DMS 273 treated with DMSO at 0.1 percent for 48 hours (cell line): ENCODE measurements at places on chromosomes 4 and X.

DNA sequence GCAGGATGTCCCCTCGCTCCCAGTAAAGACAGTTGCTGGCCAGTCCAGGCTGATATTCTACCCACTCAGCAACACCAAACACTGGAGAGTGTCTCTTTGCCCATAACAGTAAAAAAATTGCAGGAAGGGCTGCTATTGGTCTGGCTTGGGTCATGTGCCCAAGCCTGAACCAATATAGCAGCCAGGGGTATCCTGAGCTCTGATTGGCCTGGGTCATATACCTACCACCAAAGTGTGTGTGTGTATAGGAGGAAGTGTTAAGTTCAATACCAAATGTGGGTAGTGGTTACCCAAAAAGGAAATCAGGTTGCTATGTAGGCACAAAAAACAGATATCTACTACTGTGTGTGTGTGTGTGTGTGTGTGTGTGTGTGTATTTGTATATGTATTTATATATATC is 373.2 kb downstream of the BCOR start:
- DNase-seq: no peak

DNA sequence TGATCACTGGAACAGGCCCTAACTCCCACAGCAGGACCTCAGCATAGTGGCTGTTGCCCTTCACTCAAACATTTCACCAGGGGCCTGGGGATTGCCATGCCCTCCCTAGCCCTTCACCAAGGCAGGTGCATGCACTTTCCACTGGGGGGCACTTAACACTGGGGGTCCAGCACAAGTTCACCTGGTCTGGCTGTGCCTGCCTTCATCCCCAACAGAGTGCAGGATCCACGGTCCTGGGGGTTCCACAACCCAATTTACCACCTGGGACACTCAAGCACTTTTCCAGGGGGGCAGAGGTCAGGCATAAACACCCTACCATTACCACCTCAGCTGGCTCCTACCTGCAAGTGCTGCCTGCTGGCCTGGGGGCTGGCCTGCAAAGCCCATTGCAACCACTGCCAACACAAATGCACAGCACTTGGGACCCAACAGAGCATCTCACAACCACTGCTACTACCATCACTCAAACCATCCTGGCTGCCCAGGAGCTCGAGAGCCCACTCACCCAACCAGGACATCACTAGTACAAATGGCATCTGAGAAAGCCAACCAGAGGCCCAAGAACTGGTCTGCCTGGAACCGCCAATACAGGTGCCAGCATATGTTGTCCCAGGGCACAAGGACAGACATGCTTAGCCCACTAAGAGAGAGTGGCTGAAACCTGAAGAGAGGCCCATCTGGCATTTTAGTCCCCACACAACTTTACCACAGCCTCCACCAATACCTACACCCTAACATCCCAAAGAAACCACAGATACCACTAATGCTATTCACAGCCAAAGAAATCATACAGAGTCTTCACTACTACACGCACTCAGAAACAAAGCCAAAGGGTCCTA is 43.1 kb downstream of the NAT8L start:
- no peak for DNase-seq

DNA sequence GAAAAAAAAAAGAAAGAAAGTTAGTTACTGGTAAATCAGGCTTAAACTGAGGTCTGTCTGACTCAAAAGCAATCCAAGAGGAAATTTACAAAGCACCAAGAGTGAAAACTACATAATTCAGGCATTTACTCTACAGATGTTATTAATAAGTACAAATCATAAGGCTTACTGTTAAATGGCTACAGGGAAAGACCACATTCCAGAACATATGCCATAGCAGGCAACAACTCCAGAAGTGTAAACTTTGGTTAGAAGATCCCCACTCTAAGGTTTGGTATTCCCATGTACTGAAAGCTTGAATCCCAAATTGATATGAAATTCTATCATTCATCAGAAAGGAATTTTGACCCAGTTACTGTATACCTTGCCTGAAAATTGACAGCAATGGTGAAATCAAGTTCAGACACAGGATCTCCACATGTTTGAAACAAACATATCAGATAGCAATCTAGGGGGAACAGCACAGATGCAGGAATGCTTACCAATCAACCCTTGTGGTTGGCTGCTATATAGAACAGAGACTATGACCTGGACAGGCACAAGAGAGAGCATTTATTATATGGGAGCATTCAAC is 6.6 kb downstream of the USP26 start:
- no peak for DNase-seq

DNA sequence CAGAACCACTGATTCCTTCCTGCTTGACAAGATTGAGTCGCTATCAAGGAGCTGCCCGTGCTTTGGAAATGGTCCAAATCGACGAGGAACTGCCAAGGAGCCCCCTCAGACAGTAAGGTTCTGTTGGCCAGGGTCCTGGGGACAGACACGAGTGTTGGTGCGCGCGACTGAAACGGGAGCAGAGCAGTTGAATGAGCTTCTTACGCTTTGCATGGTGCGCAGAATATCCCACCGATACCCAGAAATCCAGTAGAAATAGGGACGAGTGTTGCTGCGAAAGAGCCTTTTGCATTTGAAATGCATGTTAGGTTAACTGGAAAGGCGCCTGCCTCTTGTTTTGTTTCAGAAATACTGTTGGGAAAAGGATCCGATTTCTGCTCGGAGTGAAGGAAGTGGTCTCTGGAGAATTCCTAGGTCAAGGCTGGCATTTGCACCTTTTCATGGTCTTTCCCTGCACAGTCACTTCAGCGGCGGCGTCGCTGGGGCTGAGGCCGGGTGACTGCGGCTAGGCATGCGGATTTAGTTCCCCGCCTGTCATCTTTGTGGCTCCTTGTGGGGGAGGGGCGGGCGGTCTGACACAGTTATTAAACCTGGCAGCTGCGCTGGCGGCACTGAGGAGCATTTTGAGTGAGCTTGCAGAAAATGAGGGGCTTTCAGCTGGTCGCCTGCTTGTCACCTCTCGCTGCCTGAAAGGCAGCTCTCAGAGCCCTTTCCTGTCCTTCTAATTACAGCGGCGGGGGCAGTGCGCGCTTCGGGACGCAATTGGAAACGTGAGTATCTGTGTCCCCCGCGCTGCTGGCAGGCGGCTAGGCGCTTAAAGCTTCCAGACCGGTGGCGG is 51.5 kb upstream of the TRIM2 start:
- peak; percentile 30 for DNase-seq

- DNase-seq: no peak
Measured at GRCh38 chrX:130120321-130120731, 10.0 kb upstream of the ELF4 start.

- DNase-seq: no peak
Measured at GRCh38 chr4:123554801-123555232, 158.2 kb downstream of the SPRY1 start.

- DNase-seq: no peak
Measured at GRCh38 chrX:10630320-10630719, 9.9 kb upstream of the MID1 start.

- DNase-seq: no peak
Measured at GRCh38 chrX:37883196-37883595, 35.8 kb upstream of the DYNLT3 start.

DNA sequence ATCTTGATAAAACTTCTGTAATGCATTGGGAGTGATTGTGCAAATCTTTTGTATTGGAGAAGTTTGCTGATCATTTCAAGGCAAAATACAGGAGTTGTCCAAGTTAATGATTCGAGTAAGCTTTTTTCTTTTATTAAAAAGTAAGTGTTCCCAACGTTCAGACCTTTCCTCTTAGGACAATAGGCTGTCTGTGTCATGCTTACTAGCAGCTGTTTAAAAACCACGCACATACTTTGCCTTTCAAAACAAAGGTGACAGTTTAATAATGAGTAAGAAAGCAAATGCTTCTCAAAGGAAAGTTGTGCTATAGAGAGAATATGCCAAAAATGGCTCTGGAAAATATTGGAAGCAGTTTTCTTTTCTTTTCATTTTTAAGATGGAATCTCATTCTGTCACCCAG is 11.2 kb downstream of the TRAPPC11 start:
- DNase-seq: no peak

GRCh38 chr4:182174979-182175378 is 68.2 kb upstream of the TENM3 start:
- DNase-seq: no peak

- no peak for DNase-seq
Measured at GRCh38 chrX:42536286-42536685, 241.7 kb downstream of the PPP1R2C start.

- DNase-seq: no peak
Measured at GRCh38 chr4:107083-107443, 17.2 kb upstream of the ZNF718 start.

GRCh38 chrX:72276478-72276953 is 532 bp downstream of the RPS4X start:
- no peak for DNase-seq

DNA sequence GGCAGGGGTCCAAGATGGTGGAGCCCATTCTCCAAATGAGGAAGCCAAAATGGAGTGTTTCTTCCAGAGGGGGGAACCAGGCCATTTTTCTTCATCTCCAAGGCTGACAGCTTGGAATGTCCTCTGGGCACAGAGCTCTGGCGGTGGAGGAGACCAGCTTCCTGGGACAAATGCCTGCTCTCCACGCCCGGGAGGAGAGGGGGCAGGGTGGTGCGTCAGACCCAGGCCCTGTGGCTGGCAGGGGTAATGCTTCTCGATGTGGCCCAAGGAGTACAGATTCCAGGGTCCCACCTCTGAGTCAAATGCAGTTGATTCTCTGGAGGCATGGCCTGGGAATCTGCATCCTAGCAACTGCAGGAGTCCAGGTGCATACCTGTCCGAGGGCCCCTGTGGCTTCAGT is 44.6 kb upstream of the ADRA2C start:
- DNase-seq: no peak

DNA sequence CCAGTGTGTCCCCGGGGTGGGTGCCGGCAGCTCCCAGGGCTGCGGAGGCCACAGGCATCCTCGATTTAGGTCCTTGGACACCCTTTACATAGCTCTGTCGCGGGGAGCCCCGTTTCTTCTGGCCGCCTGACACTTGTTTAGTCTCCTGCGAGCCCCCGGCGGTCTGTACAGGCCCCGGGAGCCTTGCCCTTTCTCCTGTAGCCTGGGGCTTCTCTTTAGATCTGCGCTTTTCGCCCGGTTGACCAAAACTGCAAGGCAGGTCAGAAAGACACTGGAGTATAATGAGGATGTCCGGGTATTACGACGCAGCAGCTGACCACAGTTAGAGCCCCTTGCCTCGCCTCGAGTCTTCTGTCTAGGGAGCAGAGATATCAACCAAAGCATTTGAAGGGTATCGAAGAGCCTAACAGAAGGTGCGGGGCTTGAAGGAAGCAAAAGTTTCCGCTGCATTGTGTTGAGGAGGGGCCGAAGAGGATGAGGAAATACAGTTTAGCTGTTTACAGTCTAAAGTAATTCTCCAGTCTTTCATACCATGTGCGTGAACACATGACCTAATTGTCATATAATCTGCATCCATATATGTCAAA is 479 bp downstream of the BRCC3 start:
- no peak for DNase-seq

- DNase-seq: peak; percentile 29
Measured at GRCh38 chr4:129326571-129327460, 230.9 kb downstream of the C4orf33 start.

DNA sequence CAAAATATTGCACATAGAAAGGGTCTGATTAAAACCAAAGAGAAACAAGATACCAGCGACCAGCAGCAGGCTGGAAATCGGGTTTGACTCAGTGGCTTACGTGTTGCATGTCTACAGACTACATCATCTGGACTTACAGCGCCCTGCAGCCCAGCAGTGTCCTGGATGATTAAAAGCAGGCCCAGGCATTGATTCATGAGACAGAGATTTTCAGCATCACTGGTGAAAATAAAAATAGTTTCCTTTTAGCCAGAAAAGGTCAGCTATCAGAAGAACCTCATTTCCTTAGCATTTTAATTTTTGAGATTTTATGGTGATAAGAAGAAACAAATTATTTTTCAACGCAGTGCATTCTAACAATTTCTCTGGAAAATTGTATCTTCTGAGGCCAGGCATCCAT is 190.6 kb downstream of the PTTG2 start:
- DNase-seq: no peak

DNA sequence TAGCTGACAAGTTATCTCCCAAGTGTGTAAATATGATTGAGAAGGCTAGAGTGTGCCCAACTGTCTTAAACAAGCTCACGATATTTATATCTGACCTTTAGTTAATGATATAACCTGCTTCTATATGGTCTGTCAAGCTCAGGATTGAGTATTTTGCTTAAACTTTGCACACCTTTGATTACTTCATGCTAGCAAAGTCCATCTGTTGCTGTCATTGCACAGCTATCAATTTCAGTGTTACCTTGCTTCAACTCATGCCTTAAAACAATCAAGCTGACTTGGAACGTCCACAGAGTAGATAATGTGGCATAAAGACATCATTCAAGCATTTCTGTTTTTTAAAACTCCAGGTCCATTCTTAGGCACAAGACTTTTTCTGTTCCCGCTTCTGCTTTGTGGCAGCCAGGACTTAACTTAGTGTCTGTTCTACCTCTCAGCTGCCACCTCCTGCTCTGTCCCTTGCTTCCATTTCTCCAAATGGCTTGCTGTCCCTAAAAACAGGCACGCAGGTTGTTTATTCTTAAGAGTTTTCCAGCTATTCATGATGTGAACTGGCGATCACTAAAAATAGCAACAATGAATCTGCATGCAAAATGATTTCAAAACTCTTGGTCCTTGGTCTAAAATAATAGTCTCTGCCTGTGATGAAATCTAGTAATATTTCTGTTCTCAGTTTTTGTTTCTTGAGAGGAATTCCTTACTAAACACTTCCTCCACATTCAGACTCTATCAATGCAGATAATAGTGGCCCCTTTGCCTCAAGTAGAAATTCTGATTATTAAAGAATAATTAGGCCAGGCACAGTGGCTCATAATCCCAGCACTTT is 16.3 kb upstream of the NEIL3 start:
- no peak for DNase-seq

DNA sequence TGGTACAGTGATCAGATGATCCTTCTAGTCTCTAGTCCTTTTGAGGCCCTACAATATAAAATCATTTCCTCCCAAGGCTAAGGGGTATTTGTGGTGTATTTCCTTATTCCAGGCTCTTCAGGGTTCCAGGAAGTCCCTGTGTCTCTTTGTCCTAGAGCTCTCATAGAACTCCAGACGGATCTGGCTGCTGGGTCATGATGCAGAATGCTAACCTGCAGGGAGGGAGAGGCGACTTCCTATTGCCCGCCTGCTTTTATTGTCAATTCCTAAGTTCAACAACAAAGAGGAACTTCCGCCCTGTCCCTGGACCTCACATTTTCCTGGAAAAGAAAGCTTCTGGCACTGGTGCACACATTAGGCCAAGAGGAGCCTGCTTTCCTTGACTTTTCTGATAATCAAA is 45.9 kb upstream of the ZNF827 start:
- DNase-seq: no peak

DNA sequence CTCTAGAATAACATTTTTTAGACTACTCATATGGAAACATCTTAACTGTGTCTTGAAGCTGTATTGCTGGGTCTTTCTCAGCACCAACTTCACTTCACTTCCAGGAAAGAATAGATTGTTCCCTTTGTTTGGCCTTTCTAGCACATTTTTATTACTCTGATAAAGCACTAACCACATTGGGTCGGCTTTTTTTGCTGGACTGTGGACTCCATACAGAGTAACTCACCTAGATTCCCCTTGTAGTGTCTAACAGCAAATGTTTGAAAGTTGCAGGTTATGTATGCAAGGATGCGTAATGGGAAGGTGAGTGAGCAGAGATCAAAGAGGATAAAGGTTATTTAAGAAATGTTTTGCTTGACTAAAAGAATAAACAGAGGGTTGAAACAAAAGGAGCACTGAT is 101.2 kb downstream of the MMRN1 start:
- no peak for DNase-seq

GRCh38 chr4:173448608-173449379 is 49.9 kb upstream of the SCRG1 start:
- peak; percentile 69 for DNase-seq

GRCh38 chrX:40329616-40330015 is 231.9 kb upstream of the BCOR start:
- DNase-seq: no peak
